Activated T-cell treated with anti-CD3 and anti-CD28 coated beads for 48 hours (primary cell): ENCODE measurements at places on chromosomes 5 and 9.
A peak's percentile ranks its signal among the peaks of the same experiment; 100 is the strongest.

DNA sequence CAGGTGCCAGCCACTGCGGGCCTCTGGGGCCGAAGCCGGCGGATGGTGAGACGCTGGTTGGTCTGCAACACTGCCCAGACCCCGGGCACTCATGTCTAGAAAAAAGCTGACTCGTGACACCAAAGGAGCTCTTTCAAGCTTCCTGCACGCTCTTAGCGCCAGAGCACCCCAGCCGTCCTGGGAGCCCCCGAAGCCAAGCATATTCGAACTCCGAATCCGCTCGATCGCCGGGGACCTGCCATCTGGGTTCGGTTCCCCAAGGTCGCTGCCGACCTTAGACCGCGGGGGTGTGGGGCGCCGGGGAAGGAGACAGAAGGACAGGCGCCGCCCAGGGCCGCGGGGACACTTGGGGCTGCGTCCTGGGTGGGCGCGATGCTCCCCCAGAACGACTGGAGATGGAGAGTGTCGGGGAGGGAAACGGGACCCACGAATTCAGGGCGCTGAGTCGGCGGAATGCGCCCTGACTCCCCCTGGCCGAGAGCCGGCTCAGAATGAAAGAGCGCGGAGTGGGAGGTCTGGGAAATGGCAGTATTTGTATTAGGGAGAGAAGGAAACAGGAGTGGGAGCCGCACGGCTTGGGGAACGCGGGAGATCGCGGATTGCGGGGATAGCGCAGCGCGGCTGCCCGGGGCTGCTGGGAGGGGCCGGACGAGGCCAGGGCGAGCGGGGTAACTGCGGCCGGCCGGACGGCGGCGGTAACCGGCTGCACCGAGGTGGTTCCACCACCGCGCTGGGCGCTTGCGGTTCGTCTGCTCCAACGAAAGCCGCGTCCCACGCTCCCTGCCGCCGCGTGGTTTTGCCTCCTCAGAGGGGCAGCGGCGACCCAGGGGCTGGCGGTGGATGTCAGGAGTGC is 20.1 kb upstream of the MARCHF6 start:
- no peak for DNase-seq

DNA sequence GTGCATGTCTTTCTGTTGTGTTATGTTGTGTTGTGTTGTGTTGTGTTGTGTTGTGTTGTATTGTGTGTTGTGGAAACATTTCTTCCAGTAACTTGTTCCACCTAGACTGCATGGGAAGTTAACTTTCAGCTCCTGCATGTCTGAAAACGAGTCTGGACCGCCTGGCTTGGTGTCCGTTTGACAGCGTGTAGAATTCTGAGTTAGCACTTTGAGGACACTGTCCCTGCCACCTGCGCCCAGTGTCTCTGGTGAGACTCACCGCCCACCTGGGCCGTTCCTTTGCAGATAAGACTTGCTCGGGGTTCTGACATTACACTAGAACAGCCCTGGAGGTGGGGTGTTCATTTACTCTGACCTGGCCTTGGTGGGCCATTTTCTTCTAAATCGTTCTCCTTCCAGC is 42.0 kb downstream of the WNK2 start:
- DNase-seq, result no peak

DNA sequence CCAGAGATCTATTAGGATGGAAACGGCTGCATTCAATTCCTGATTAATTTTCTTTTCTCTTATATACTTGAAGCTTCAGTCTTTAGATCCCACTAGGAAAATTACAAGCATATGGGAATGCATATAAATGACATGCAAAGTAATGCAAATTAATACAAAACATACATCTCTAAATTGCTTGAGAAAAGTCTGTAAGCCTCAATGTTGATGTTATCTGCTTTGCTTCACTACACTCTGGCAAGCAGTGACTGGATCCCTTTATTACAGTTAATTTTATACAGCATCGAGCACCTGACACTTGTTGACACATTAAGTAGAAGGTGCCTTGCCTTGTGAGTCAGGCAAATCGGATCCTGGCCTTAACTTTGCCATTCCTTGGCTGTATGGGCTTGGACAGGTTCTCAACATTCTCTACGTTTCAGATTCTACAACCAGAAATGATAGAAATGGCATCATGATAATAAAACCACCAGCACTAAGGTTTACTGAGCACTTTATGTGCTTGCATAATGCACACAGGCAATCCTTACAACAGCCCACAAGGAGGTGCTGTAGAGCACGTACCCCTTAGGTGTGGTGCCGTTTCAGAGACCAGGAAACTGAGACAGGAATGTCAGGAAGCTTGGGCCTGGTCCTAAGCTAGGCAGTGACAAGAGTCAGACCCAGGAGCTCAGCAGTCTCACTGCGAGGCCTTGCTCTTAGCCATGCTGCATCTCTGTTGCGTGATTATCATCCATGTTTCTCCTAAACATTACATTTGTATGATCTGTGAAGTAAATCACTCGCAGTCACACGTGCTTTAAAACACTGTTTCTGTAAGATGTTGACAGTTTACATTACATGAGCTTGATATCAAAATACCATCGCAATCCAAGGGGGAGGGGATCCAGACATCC is 2.7 kb downstream of the GCNT4 start:
- peak; percentile 49 for DNase-seq

GRCh38 chr5:131488463-131488862 is 146.6 kb downstream of the RAPGEF6 start:
- DNase-seq, result no peak

- no peak for DNase-seq
These were observed 144.7 kb downstream of the TRPM6 start for GRCh38 chr9:74742792-74743730.

GRCh38 chr5:22887566-22887965 is 34.4 kb upstream of the CDH12 start:
- DNase-seq, result no peak

DNA sequence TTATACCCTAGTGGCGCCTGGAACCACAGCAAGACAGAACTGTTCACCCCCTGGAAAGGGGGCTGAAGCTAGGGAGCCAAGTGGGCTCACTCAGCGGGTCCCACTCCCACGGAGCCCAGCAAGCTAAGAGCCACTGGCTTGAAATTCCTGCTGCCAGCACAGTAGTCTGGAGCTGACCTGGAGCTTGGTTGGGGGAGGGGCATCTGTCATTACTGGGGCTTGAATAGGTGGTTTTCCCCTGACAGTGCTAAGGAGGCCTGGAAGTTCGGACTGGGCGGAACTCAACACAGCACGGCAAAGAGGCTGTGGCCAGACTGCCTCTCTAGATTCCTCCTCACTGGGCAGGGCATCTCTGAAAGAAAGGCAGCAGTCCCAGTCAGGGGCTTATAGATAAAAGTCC is 19.5 kb downstream of the BTNL3 start:
- no peak for DNase-seq

GRCh38 chr9:8946461-8946860 is 1146.9 kb upstream of the DMAC1 start:
- no peak for DNase-seq

DNA sequence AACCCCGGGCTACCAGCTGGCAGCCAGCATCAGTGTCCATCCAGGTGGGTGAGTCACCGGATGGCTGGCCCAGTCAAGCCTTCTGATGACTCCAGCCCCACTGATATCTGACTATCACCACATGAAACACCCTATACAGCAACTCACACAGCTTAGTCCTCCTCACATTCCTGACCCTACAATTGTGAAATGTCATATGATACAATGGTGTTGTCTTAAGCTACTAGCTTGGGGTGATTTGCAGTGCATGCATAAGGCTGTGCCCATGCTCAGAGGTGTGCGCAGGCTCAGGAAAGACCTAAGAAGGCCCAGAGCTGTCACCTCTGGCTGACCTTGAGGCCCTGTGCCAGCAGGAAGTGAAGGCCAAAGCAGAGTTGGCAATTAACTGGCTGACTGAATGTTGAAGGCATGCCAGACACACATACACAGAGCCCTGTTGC is 21.5 kb upstream of the SEMA4D start:
- no peak for DNase-seq

DNA sequence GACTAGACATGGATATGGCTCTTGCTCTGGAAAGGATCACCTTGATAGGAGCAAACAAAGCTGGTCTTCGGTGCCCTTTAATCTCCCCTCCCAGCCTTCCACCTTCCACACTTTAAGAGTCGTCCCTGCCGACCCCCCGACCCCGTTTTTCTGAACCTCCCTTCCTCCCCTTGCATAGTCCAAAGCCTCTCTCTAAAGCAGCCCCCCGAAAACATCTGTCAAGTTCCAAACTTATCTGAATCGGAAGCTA is 423 bp upstream of the NUP214 start:
- DNase-seq, result no peak
